Activated CD4-positive, alpha-beta T cell treated with anti-CD3 and anti-CD28 coated beads for 48 hours (primary cell): ENCODE measurements at places on chromosomes 3 and 15.

- DNase-seq = peak; percentile 60
Measured at GRCh38 chr3:54427941-54428871, 305.9 kb downstream of the CACNA2D3 start.

DNA sequence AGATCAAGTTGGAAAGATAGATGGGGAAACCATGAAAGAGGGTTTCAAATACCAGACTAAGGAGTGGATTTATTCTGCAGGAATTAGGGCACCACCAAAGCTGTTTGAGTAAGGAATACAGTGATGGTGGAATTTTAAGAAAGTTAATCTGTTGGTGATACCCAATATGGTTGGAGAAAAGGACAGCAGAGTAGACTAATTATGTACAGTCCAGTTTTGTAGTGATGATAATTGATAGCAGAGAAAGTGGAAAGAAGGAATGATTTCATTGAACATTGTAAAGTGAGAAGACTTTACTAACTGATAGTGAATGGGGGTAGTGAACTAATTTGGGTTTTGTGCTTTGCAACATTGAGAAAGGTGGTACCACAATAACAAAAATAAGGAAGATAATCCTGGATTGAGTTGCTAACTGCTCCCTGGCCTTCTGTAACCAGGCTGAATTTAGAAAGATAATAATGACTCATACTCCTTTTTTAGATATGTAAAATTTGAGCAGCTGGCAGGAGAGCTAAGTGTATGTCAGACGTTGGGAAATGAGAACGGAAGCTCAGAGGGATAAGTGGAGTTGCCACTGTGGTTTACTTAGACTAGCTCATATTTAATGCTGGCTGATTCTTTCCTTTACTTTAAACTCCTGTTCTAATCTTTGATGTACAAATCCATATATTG lies 16.9 kb downstream of the TCAIM start:
- DNase-seq = no peak

DNA sequence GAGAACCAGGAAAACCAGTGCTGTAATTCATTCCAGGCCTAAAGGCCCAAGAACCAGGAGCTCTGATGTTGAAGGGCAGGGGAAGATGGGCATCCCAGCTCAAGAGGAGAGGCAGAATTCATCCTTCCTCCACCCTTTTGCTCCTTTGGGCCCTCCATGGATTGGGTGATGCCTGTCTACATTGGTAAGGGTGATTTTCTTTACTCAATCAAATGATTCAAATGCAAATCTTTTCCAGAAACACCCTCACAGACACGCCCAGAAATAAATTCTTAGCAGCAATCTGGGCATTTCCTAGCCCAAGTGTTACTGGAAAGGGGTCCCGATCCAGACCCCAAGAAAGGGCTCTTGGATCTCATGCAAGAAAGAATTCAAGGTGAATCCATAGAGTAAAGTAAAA lies 17.6 kb upstream of the APOD start:
- DNase-seq = no peak

- DNase-seq = no peak
Measured at GRCh38 chr3:36893826-36894225, 51.0 kb downstream of the TRANK1 start.

GRCh38 chr15:88166082-88166993 lies 90.2 kb downstream of the NTRK3 start:
- DNase-seq = peak; percentile 26

DNA sequence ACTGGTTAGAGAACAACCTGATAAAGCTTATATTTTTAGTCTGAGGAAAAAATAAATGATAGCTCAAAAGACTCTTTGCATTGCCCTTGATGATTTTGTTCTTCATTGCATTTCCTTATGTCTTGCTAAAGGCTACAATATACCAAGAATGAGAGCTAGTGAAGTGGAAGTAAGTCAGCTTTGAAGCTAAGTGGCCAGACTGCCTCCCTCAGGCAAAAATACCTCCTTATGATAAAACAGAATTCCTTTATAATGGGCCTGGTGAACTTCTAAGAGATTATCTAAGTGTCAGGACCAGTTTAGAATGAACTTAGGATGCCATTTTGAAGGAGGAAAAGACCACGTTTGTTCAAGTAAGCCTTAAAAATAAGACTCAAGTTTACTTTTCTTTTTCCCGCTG lies 678.4 kb downstream of the ROBO2 start:
- DNase-seq = no peak

GRCh38 chr15:66641485-66642315 lies 60.3 kb upstream of the SMAD6 start:
- DNase-seq = no peak

- no peak for DNase-seq
Measured at GRCh38 chr3:97360804-97361203, 403.8 kb upstream of the ARL6 start.

GRCh38 chr3:83523470-83524073 lies 1435.2 kb upstream of the CADM2 start:
- DNase-seq = peak; percentile 7

DNA sequence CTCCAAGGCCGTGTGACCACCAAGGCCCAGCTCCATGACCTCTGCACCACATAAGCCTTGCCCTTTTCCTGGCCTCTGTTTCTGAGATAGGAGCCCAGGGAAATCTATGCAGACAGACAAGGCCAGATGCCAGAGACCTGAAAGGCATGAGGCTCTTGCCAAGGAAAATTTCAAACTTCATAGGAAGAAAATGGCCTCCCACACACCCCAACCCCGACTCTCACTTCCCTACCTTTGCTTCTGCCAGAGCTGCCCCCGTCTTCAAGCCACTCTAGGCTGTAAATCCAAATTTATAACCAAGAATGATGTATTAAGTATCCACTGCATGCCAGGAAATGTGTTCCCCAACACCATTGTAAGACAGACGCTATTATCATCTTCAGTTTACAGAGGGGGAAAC lies 65.5 kb upstream of the HRH1 start:
- no peak for DNase-seq

GRCh38 chr15:77171221-77171967 lies 100.5 kb upstream of the TSPAN3 start:
- no peak for DNase-seq

DNA sequence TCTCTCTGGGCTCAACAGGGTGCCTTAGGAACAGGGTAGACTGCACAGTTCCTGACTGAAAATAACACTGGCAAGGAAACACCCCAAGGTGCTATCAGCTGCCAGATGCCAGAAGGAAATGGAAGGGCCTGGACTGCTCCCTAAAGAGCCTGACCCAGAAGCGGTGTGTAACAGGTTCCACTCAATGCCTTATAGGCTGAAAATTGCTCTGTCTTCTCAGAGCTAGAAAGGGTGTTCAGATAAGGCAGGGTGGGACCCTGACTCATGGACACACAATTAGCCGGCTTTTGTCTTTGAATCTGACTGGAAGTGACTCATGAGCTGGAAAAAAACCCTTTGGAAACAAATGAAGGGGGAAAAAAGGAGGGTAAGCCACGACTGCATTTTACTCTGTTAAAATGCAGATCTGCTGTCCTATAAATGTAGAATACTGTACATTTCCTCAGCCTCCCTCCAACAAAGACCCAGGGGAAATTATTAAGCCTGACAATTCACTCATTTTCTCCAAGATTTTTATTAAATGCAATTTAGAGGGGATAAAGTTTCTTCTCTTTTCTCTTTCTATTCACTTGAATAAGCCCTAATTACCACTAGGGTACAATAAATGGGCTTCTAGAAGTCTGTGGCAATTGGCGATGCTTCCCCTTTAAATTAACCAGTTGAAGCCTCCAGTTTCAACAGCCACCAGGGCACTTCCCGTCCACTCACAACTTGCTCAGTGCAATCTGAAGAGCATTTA lies 160.2 kb upstream of the TBL1XR1 start:
- peak; percentile 41 for DNase-seq

- no peak for DNase-seq
Measured at GRCh38 chr3:121698901-121699300, 38.2 kb upstream of the HCLS1 start.

DNA sequence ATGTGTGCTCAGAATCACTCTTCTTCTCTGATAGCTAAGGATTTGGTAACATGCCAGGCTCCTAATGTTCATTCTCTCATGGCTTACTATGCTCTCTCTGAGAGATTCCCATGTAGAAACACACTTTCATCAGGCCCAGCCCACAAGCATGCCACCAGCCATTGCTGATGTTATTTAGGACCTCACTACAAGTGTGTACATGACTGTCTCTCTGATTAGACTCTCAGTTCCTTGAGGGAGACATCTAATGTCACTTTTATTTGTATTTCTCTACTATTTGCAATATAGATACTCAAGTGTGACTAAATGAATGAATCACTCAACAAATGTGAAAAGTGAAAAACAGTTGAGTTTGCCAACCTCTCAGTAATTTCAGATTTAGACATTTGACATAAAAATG lies 84.3 kb upstream of the ARL6 start:
- DNase-seq = no peak

DNA sequence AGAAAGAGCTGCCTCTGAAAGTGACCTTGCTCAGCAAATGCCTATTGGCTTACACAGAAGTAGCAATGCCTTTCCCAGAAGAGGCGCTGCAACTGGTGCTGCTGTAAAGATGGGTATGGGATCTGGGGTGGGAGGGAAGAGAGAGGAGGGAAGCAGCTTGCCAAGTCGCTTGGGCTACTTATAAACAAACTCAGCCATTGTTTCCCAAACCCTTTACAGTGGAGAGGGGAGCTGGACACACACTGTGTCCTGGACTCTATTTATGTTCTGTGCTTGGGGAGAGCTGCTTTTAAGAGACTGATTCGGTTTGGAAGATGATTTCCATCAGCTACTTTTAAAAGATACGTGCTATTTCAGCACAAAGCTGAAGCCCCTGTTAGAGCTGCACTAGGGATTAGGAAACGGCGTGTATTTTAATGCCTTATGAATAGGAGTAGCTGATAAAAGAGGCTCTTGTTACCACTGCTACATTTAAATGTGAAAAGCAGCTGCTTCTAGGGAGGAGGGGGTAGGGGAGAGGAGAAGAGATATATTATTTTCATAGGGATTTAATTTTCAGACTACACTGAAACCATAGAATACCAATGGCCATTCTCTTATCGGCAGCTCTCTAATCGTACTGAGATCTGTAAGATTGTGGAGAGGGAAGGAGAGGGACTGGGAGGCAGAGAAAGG lies 440.6 kb downstream of the MCTP2 start:
- no peak for DNase-seq

GRCh38 chr3:69288161-69288895 lies 97.6 kb downstream of the FRMD4B start:
- DNase-seq = peak; percentile 76

- DNase-seq = no peak
Measured at GRCh38 chr3:121748680-121749275, 763 bp downstream of the GOLGB1 start.

DNA sequence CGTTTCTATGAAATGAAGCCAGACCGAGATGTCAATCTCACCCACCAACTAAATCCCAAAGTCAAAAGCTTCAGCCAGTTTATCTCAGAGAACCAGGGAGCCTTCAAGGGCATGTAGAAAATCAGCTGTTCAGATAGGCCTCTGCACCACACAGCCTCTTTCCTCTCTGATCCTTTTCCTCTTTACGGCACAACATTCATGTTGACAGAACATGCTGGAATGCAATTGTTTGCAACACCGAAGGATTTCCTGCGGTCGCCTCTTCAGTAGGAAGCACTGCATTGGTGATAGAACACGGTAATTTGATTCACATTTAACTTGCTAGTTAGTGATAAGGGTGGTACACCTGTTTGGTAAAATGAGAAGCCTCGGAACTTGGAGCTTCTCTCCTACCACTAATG lies 41.9 kb upstream of the TRA2B start:
- no peak for DNase-seq
